ENCODE measurements at places on chromosomes 6 and 20.

GRCh38 chr6:65989676-65990075, 282.6 kb upstream of the EYS start:
- DNase-seq = no peak

GRCh38 chr20:5788385-5788895, 38.2 kb downstream of the SHLD1 start:
- DNase-seq = peak; percentile 22

- DNase-seq = no peak
Measured at GRCh38 chr6:107171513-107171912, 56.2 kb upstream of the BEND3 start.

DNA sequence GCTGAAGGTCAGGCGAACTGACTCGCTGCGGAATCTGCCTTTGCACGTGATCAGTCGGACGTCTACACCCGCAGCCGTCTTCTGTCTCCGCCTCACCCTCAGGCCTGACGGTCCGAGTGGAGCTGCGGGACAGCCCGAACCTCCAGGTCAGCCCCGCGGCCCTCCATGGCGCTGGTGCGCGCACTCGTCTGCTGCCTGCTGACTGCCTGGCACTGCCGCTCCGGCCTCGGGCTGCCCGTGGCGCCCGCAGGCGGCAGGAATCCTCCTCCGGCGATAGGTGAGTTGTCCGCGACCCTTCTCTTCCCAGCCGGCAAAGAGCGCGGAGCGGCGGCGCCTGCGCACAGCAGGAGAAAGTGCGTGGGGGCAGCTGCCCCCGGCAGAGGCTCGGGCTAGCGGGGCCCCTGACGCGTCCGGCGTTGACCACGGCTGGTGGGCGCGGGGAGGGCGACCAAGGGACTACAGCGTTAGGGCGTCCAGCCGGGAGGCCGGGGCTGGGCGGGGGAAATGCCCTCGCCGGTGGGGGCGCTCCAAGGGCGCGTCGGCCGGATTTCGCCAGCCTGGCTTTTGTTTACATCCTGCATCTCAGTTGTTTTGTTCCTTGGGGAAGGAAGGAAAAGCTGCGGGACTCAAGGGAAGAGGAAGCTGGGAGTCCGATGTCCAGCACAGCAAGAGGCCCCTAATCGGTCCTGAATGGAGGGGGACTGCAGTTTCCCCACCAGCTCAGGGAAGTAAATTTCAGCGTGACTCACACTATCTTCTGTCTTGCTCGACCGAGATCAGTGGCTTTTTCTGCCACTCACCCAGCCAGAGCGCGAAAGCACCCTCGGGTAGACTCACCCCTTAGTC, at the start of gene SMPDL3A:
Gene SMPDL3A, plus strand, starts transcription at position 77 of the 846 bp plus-strand sequence. Its CDS starts 89 bp downstream, at position 166.
- DNase-seq = no peak

GRCh38 chr6:111985202-111985731, 68.6 kb upstream of the CCN6 start:
- peak; percentile 57 for DNase-seq
